NCI-H526 treated with DMSO at 0.1 percent for 48 hours (cell line): ENCODE measurements at places on chromosomes 6 and 20.
A peak's percentile ranks its signal among the peaks of the same experiment; 100 is the strongest.

DNA sequence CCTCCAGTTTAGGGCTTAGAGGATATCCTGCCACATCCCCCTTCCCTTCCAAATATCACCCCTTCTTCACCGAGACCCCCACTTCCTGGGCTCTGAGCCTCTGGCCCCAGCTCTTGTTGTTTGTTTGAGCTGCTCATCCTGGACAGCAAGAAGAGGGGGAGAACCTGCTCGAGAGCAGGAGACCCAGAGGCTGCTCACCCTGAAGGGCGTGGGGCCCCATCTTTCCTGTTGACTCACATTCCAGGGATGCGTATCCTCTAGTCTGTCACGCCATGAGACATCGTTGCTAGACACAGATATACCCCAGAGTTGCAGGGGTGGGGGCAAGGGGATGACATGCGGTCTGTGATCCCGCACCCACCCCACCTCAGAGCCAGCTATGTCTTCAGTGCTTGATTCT lies 5.7 kb upstream of the TNXB start:
- DNase-seq, result no peak

DNA sequence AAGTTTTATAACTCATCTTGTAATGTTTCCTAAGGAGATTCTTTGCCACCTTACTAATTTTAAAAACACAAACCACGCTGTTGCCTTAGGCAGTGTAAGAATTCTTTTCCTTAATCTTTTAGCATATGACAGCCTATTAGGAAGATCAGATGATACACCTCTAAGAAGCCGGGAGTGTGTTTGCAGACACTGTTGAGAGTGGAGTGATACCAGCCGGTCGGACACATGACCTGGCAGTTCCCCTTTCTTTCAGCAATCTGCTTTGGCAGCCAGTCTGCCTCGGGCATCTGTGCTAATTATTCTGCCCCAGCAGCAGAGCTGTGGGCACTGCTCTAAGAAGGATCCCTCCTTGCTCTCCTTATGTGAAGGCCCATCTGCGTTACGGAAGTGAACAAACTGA lies 50.9 kb downstream of the PLCB4 start:
- no peak for DNase-seq

- no peak for DNase-seq
Measured at GRCh38 chr6:25180630-25181349, 98.4 kb upstream of the CARMIL1 start.

GRCh38 chr6:132058975-132059374 lies 107.8 kb upstream of the CCN2 start:
- DNase-seq, result no peak

- no peak for DNase-seq
Measured at GRCh38 chr6:145175470-145175869, 559.9 kb downstream of the EPM2A start.

GRCh38 chr6:144782634-144783033 lies 497.5 kb downstream of the UTRN start:
- DNase-seq, result peak; percentile 75

GRCh38 chr6:7260291-7261031 lies 52.5 kb downstream of the SSR1 start:
- no peak for DNase-seq

DNA sequence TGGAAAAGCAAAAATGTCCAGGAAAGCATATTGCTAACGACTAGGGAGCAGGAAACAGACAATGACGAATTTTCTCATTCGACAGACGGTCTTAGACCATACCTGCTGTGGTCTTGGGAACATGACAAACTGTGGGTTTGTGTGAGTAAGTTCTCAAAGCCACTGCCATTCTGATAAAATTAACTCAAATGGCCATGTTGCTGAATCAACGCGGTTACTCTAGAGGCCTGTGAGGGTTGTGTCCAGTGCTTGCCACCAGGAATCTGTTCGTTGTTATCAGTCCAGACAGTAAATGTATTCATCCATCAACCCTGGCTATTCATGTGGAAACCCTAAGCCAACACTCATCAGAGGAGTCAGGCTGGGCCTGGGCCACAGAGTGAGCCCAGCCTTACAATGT lies 124.3 kb downstream of the MYLK4 start:
- no peak for DNase-seq

DNA sequence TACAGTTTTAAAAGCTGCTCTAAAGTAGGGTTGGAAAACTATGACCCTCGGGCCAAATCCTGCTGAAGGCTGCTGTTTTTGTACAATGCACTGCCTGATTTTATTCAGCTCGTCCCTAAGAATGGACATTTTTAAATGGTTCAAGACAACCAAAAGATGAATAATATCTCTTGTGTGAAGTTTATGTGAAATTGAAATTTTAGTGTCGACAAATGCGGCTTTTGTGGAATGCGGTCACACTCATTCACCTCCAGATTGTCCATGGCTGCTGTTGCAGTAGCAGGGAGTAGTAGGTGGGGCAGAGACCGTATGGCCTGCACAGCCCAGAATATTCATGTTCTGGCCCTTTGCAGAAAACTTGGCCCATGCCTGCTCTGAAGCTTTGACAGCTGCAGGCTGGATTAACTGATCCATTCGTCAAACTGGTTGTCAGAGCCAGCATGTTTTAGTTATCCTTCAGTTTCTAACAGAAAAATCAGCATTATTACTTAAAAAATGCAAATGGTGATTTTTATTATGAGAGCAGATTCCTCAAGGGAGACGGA lies 91.6 kb downstream of the PSMG4 start:
- DNase-seq, result no peak

DNA sequence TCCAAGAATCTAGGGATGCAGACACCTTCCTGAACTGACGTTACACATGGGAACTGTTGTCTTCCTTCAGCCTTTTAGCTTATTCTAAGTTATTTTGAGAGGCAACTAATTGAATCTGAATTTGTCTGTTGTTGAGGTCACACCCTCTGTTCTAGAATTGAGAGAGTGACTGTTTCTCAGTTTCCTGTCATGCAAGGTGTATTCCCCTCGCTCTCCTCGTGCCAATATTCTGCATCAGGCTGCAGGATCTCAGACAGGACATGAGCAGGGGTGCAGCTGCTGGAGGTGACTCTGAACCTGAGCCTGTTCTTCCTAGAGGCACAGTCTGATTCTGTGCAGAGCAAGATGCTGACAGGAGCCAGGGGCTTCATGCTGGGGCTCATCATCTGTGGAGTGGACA lies 52.5 kb downstream of the HLA-DPB1 start:
- DNase-seq, result no peak

DNA sequence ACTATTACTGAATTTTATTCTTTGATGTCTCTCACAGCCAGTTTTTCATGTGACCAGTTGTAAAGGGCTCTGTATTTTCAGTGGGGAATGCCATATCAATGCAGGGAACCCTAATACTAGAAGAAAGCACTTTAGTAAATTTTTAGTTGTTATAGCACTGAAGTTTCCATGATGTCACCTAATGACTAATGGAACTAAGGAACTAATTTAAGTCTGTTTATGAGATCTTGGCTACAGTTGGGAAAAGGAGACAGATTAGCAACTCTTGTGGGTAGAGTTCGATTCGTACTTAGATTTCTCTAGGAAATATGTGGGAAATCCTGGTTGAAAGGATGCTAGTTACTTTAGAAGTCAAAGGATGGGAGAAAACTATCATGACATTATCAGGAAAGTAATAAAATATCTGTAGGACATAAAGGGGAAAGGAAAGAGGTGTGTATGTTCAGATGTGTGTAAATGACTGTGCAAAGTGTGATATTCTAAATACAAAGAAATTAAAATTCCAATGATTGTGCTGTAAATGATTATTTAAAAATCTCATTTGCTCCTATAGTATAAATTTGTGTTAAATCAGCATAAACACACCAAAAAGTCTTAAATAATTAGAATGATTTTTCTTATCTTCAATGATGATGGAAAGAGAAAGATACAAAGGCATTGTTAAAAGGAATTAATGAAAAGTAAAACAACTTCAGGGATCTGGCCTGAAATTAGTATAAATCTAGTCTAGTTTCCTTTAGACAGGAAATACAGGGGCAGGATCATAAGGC lies 103.4 kb downstream of the LRRC1 start:
- no peak for DNase-seq

GRCh38 chr6:99618649-99619408 lies 12.2 kb downstream of the PRDM13 start:
- DNase-seq, result no peak

DNA sequence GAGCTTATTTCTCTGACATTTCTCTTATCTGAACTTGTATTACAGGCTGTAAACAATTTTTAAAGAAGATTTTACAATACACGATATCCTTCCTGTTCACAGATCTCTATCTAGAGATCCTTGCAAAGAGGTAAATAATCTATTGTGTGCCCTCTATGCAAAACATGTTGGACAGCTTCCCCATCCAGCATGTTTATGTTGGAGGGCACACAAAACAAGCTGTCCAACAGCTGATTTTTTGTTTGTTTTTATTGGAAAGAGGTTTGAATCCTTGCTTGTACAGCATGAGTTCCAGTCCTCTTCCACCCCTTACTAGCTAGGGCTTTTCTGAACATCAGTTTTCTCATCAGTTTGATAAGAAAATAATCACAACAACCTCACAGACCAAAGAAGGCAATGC lies 62.3 kb upstream of the SYNDIG1 start:
- peak; percentile 81 for DNase-seq

GRCh38 chr6:132314432-132314831 lies 86.8 kb downstream of the MOXD1 start:
- peak; percentile 29 for DNase-seq

DNA sequence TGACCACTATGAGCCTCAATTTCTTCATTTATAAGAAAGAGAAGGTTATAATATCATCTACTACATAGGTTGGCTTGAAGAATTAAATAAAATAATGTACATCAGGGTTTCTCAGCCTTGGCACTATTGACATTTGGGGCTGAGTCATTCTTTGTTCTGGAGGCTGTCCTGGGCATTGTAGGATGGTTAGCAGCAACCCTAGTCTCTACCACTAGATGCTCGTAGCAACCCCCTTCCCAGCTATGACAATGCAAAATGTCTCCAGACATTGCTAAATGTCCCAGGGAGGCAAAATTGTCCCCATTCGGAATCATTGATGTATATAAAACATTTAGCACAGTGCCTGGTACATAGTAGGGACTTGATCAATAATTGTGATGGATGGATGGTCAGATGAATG lies 152.1 kb downstream of the KHDC1L start:
- DNase-seq, result no peak
